ENCODE measurements at places on chromosomes 3 and 15.

DNA sequence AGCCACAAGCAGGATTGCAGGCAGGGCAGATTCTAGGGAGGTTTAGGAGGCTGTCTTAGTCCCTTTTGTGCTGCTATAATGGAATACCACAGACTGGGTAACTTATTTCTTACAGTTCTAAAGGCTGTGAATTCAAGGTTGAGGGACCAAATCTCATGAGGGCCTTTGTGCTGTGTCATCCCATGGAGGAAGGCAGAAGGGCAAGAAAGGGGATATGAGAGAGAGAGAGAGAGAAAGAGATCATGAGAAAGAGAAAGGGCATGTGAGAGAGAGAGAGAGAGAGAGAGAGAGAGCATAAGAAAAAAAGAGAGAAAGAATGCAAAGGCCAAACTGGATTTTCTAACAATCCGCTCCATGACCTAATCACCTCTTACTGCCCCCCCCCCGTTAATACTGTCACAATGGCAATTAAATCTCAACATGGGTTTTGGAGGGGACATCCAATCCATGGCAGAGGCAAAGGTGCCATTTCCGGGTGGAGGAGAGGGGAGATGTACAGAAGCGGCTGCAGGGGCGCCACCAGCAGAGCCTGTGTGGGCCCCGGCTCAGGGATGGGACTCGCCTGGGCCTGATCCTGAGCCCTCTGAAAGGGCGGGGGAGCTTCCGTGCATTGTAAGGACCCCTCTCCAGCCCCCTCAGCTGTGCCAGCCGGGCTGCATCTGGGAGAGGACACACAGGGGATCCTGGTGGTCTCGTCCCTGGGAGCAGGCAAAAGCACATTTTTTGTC is 20.5 kb downstream of the MRPS11 start:
- DNase-seq = no peak

DNA sequence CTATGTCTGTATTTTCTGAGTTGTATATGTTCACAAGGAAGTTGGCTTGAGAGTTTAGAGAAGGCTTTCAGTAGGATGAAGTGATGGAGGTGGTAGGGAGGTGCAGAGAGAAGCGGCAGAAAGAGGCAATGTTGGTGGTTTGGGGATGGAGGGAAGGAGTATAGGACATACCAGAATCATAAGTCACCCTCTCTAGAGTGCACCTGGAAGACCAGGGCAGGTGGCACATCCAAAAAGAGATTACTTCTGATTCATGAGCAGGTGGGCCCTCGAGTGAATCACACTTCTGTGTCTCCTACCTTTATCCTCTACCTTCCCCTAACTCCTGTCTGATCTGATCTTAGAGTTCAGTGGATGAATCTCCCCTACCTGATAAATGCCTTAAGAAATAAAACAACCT is 41.8 kb upstream of the MRPL3 start:
- DNase-seq = no peak

DNA sequence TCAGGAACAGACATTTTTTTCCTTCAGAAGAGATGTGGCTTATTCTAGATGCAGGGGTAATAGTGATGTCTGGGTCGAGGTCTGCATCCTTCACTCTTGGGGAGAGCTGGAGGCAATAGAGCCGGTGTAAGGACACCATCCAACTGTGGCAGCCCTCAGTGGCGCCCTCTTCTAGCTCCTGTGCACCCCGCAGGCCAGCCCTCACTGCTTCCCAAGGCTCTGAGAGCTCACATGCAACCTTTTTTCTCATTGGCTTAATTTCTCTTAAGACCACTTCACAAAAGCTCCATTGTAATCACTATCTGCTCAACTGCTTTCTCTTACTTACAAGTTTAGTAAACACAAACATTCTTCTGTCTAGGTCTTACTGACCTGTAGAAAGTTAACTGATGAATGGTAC is 3.9 kb upstream of the VPS8 start:
- DNase-seq = no peak

DNA sequence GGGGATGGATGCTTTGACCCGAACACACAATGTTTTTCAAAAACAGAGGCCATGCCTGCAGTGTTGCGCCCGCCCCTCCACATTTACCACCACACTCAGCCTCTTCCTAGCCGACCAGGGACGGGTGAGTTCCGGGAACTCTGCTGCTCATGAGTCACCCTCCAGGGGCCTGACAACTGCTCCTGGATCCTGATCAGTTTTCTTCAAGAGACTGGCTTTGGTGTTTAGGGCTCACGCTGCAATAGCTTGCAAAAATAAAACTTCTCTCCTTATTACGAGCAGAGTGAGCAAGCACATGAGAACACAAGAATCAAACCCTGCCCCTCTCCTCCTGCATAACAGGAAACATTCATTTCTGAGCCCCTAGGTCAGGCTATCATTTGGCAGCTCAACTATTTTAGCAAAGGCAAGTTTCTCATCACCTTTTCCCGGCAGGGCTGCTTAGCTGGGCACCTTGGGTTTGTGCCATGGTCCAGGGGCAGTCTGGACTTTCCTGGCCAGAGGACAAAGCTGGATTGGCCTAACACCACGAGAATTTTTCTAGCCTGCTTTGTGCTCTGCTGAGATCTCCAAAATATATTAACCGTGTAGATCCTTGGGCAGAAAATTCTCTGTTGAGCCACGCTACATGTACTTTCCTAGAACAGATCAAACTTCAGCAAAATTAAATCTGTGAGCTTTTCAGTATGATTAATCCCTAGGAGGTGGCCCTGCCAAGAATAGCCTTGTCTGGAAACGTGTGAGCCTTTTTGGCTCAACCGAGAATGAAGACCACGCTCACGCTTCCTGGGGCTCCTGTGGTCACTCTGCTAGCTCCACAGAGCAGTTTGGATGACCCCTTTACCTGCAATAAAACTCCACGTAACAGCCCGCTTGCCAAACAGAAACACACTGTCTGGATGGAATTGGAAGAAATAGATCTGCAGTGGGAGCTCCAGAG is 52.7 kb upstream of the SPATA12 start:
- DNase-seq = no peak

DNA sequence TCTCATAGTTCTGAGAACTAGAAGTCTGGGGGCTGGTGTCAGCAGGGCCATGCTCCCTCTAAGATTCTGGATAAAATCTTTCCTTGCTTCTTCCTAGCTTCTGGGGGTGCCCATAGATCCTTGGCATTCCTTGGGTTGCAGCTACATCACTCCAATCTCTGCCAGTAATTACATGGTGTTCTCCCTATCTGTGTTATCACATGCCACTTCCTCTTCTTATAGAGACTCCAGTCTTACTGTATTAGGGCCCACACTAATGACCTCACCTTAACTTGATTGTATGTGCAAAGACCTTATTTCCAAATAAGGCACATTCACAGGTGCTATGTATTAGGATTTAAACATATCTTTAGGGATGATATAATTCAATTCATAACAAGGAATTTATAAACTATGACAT is 618.5 kb downstream of the FGF12 start:
- no peak for DNase-seq

- no peak for DNase-seq
These were observed 156.4 kb downstream of the LRRC28 start for GRCh38 chr15:99407716-99408115.

- no peak for DNase-seq
These were observed 24.0 kb upstream of the AGBL1 start for GRCh38 chr15:86055688-86056087.

GRCh38 chr15:81859737-81860516 is 185.9 kb downstream of the MEX3B start:
- DNase-seq = no peak

DNA sequence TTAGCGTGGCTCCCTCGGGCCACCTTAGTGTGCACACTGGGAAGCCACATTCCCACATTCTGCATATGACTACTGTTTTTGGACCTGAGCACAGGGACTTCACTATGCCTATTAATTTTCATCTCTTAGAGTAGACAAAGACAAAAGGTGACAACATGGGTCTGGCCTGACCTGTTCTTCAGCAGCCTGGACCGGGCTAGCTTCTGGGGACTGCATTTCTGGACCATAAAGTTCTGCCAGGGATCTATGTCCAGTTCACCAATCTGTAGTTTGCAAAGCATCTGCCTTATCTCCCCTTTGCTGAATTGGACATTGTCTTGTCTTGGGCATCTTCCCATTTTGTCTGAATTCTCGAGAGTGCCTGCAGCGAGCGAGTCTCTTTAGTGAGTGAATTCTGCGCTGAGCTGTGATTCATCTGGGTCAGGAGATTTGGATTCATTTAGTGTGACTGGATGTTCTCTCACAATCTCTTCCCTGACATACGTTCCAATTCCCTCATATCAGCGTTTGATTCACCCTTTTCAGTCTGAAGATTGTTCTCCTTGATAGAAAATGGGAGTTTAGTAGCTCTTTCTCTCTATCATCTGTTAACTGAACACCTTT is 112.2 kb upstream of the PLXNA1 start:
- no peak for DNase-seq

DNA sequence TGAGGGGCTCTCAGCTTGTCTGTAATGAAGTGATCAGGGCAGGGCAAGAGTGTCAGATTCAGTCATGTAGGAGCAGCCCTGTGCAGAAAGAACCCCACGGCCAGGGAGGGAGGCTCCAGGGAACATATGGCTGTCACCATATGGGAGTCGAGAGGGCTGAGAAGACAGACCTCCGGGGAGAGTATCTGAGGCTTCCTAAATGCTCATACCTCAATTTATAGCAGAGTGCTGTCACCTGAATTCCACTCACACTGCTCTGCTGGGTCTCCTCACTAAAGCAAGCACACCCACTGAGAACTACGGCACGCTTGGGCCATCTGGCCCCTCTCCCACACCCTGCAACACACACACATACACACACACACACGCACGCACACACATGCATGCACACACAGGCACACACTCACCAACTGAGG is 92.3 kb upstream of the TJP1 start:
- DNase-seq = no peak

DNA sequence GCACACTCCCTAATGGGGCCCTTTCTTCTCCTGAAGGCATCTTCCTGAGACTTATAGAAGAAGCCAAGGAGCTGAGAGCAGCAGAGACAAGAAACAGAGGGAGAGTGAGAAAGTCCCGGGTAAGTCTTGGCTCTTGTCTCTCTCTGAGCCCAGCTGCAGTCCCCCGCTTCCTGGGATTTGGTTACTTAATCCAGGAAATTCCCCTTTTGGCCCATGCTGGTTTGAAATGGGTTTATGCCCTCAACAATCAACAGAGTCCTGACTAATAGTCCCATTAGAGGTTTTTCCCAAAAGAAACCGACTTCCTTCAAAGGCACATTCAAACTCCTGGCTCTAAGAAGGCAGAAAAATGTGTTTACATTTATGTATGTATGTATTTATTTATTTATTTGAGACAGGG is 22.0 kb downstream of the TMEM158 start:
- no peak for DNase-seq

DNA sequence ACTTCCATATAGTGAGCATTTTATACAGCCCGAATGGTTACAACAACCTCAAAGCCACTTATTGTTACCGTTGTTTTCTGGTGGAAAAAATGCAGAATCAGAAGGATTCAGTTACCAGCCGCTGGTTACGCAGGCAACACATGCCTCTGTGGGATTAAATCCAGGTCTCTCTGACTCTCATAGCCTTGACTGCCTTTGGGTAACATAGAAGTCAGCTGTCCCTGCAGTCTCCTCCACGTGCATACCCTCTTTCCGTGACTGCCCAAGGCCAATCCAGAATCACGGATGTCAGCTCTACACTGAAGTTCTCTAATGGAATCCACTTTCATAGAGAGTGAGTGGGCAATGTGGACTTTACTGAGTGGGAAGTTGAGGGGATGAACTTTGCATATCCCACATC is 189.5 kb upstream of the DNAJC19 start:
- no peak for DNase-seq

DNA sequence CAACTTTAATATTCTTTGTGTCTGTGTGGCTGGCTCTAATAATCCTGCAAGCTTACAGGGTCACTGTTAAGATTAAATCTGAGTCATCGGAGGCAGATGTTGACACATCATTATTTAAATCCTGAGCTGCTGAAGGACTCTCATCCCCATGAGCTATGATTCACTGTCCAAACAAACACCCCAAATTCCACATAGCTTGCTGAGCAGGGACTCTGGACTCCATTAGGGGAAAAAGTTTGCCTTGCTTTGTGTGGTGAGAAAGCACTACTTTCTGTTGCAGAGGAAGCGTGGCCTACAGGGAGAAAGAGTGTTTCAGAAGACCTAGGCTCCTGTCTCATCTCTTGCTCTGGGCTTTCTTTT is 213.7 kb downstream of the PDCD6IP start:
- DNase-seq = no peak

DNA sequence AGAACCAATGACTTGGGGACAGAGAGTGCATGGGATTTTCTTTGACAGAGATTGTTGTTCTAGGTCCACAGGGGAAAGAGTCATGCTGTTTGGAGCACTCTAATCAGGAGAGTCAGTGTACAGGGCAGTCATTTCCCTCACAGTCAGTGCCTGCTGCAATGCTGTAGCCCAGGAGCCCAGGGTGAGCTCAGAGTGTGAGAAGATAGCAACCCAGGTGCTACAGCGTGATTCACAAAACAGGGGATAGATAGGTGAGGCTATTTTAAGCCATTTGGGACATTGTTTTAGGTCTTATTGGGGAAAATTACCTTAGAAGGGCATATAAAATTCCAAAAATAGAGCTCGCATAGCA is 37.3 kb downstream of the LNP1 start:
- DNase-seq = no peak

DNA sequence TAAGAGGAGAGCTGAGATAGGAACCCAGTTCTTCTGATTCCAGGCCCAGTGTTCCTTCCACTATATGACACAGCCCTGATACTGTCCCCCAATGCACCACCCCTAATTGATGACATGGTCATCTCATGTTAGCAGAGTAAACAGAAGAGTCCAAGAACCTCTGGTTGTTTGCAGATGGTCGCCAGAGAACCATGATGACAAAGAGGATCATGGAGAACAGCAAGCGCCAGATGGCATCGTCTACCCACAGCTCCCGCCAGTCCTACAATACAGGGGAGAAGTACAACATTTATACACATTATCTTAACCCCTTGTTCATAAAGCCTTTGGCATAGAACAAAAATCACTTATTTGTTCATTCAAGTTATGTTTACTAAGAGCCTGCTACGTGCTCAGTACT is 18.5 kb upstream of the VPS39 start:
- no peak for DNase-seq

DNA sequence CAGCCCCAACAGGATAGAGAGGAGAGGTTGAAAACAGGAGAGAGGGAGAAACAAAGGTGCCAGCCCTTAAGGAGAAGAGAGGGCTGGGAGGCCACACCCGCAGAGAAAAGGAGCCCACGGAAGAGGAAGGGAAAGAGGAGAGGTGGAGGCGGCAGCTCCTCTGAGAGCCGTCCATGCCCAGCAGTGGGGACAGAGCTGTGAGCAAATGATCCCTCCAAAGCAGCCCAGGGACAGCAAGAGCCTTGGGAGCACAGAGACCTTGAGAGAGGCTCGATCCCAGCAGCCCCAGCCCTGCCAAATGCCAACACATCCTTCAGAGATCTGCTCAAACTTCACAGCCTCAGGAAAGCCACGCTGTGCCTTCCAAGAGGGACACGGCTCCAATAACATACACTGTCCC is 66.7 kb upstream of the CORO2B start:
- DNase-seq = no peak

GRCh38 chr3:195042743-195043606 is 228.0 kb downstream of the XXYLT1 start:
- no peak for DNase-seq

DNA sequence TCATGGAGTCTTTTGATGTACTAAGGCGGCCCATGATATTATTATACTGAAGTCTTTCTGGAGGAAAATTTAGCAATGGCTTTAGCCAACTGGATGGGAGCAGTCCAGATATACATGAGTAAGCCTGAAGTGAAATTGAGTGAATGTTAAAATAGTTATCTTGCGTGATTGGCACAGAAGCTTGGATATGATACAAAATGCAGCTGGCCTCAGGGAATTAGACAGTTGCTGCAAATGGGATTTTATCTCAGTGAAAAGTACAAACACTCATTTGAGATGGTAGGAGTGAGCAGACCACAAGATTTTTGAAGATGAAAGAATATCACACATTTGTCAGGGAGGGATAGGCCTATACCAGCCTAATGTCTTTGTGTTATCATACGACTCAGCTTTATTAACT is 8.9 kb downstream of the LMOD3 start:
- no peak for DNase-seq
